ENCODE measurements at places on chromosomes 13 and 19.

- DNase-seq, result no peak
These were observed 10.2 kb downstream of the UTP14C start for GRCh38 chr13:52034616-52035226.

DNA sequence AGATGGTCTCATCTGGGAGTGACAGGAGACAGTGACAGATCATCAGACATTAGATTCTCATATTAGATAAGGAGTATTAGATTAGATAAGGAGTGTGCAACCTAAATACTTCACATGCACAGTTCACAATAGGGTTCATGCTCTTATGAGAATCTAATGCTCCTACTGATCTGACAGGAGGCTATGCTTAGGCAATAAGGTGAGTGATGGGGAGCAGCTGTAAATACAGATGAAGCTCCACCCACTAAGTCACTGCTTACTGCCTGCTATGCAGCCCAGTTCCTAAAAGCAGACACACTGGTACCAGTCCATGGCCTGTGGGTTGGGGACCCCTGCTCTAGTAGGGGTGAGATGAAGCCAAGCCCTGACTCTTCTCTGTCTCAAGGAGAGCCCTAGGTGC is 10.0 kb upstream of the IGFL3 start:
- DNase-seq, result no peak

- no peak for DNase-seq
These were observed 1379.0 kb upstream of the MIR17HG start for GRCh38 chr13:89968470-89968869.

GRCh38 chr19:16064209-16064889 is 11.9 kb upstream of the TPM4 start:
- no peak for DNase-seq

DNA sequence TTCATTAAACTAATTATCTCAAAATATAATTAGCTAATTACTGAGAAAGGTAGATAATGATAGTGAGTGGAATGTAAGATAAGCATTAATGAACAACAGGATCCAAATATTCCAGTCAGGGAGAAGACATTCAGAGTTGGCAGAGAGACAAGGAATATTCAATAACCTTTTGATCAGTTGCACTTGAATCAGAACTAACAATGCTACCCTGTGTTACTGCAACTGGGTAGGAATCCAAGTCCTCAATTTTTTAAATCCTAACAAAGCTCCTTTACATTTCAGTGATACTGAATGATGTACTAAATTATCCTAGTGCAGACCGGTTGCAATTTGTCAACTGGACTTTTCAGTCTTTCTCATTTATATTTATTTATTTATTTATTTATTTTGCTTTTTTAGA is 107.1 kb upstream of the MIR17HG start:
- DNase-seq, result no peak

DNA sequence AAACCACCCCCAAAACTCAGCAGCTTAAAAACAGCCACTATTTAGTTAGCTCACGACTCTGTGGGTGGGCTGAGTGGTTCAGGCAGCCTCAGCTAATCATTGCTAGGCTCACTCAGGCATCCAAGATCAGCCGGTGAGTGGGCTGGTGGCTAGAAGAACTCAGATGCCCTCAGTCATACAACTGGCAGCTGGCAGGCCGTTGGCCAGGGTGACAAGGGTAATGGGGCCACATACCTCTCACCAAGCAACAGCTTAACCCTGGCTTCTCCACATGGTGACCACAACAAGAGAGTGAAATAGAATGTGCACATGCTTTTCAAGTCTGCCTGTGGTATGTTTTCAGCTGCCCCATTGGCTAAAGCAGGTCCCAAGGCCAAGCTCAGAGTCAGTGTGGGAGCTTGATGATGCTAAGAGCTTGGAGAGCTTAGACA is 435.4 kb upstream of the TSHZ3 start:
- no peak for DNase-seq

GRCh38 chr13:42086582-42086981 is 38.1 kb downstream of the DGKH start:
- no peak for DNase-seq

DNA sequence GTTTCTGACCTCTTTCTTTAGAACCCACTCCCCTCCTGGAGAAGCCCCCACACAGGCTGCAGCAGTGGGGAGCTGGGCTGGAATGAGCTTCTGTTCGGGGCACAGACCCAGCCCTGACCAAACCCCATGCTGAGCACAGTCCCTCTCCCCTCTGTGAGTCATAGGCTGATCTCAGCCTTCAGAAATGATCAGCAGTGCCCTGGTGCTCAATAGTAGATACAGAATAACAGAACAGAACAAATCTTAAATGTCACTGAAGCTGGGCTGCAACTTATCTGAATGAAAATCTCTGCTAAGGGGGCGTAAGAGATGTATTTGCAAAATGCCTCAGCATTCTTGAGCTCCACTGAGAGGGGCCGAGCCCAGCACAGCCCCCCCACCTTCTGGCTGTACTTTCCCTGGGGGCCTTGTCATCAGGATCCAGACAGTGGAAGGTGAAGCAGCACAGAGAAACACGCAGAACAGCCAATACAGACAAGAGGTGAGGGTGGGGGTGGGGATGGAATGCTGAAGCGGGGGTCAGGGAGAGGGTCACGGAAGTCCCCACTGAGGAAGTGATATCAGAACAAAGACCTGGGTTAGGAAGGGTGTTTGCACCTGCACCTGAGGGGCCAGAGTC is 9.9 kb downstream of the ZNF665 start:
- no peak for DNase-seq

DNA sequence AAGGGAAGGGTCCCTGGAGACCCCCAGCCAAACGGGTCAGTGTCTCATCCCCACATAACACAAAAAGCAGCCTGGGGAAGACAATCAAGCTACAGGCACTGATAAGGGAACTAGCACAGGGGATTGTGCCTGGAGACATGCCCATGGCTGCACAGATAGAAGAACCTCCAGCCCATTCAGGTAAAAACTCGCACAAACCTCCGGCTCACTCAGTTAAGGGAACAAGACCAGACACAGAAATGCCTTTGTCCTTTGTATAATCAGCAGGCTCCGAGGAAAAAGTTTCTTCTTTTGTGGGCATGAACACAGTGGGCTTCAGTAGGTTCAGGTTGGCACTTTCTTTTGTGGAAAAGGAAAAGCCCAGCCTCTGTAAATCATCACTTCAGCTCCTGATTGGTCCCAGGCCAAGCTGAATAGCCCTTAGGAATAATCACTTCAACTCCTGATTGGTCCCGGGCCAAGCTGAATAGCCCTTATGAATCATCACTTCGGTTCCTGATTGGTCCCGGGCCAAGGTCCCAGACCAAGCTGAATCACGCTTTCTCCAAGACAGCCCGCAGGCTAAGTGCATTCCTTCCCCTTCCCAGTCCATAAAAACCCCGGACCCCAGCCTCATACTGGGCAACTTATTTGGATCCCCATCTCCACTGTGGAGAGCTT is 5.0 kb upstream of the ZNF230 start:
- DNase-seq, result peak; percentile 28

DNA sequence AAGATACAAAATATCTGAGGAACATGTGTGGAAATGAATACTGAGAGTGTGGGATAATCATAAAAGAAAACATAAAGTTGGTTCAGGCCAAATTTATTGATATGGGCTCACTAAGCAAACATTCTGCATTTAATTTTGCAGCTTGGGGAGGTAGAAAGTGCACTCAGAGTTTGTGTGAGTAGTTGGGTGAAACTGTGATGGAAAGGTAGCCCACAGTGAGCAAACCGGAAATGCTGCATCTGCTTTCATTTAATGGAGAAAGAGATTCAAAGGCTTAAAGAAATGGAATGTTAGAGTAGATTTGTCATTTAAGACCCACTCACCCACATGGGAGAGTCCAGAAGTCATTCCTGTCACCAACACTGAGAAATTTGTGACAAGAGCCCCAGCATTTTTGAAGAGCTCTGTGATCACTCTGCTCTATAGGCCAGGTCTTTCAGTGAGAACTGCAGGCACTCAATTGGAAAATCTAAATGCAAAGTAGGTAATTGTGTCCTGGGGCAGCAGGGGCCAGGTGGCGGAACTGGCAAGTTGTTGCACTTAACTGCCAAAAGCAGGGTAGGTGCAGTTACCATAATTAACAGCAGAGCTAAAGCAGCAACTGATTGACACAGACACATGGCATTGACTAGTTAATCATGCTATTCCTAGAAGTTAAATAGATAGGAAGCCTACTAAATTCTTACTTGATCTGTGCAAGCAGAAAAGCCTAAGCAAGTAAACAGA is 1228.3 kb upstream of the PCDH20 start:
- peak; percentile 18 for DNase-seq

- DNase-seq, result no peak
These were observed 121.8 kb downstream of the CRYL1 start for GRCh38 chr13:20403826-20404225.

DNA sequence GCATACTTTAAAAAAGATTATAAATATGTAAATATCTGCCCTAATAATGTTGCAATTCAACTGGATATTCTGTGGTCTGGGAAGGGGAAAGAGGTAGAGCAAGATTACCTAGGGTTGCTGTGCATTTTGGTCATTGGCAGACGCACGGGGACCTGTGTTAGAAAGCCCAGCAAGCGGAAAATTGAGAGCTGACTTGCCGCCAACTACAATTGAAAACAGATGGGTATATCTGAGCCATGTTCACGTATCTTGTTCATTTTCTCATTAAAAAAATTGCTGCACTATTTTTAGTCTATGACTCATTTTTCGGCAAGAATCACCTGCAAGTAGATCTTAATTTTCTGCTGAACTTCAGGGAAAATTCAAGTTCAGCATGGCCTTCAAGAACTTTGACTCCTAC is 308.5 kb upstream of the TMTC4 start:
- no peak for DNase-seq

DNA sequence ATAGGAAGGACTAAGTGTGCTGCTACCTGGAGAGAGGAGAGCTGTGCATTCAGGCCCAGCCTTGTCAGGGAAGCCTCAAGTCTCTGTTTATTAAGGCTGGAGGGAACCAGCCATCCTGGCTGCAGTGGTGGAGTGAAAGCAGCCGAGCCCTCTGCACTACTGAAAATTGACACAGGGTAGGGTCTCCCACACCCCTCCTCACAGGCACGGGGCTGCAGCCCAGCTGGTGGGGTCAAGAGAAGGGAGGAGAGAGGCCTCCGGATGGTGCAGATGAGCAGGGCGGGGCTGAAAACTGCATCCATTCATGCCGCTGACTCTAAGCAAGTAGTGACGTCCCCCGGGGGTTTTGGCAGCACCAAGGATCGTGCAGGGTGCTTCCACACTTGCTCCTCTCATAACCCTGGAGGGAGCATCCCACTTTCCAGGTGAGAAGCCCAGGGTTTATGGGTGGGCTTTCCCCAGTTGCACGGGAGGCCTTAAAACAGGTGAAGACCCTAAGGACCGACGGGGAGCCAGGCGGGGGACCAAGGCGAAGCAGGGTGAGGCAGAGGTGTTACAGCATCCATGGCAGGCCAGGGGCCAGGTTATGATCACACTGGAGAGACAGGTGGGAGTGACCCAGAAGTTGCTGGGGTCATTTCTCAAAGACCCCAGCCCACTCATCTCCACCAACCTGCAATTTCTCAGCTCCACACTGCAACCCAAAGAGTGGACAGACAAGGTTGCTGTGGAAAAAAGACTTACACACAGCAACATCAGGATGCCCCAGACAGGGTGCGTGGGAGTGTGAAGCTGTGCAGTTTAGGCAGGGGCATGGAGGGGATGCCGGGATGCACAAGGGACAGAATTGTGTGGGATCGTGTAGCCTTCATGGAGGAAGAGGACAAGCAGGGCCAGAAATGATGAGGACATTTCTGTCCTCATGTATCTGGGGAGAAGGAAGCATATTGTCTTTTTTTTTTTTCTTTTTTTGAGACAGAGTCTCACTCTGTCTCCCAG is 36.8 kb downstream of the VSTM2B start:
- DNase-seq, result no peak

- DNase-seq, result peak; percentile 41
These were observed 1.6 kb downstream of the CILP2 start for GRCh38 chr19:19539698-19540063.

- no peak for DNase-seq
These were observed 10.8 kb downstream of the LDLR start for GRCh38 chr19:11100049-11100448.

DNA sequence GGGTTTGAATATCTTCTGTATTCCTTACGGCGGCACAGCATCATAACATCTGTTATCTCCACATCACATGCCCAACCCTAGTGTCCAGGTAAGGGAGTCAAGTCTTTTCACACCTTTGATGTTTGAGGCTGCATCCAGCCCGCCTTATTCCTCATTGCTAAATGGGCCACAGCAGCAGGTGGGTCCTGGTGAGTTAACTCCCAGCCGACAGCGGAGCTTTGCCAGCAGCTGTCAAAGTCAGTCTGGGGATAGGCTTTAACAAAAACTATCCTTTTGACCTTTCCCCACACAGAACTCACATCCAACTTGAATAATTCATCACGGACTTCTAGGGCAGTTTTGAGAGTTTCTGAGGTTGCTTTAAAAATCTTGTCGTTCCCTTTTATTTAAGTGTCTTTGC is 235.1 kb downstream of the DLEU7 start:
- DNase-seq, result no peak

DNA sequence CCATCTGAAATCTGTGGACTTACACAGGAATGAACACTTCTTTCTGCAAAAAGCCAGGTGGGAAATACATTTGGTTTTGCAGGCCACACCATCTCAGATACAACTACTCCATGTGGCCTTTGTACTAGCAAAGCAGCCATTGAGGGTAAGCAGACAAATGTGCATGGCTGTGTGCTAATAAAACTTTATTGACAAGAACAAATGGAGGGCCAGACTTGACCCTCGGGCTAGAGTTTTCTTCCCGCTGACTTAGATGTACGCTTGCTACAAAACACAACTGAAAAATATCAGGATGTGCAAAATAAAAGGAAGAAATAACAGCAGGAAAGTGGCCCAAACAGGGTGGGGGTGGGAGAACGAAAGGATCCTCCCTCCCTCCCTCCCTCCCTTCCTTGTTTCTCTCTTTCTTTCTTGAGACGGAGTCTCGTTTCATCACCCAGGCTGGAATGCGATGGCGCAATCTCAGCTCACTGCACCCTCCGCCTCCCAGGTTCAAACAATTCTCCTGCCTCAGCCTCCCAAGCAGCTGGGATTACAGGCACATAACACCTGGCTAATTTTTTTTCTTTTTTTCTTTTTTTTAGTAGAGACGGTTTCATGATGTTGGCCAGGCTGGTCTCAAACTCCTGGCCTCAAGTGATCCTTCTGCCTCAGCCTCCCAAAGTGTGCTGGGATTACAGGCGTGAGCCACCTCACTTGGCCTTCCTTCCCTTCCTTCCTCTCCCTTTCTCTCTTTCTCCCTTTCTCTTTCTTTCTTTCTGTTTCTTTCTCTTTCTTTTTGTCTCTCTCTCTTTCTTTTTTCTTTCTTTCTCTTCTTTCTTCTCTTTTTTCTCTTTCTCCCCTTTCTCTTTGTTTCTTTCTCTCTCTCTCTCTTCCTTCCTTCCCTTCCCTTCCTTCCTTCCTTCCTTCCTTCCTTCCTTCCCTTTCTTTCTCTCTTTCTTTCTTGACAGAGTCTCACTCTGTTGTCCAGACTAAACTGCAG is 29.3 kb downstream of the CCL25 start:
- peak; percentile 49 for DNase-seq
